ENCODE measurements at places on chromosomes 7 and 10. TPM values are rescaled to one million over a fixed set of nuclear protein-coding genes. Genes with fewer than 3 reads are reported as not detected.

Gene HECTD2
- 27.1 TPM for total RNA-seq

Gene CYP2E1
- 5.7 TPM for total RNA-seq

DNA sequence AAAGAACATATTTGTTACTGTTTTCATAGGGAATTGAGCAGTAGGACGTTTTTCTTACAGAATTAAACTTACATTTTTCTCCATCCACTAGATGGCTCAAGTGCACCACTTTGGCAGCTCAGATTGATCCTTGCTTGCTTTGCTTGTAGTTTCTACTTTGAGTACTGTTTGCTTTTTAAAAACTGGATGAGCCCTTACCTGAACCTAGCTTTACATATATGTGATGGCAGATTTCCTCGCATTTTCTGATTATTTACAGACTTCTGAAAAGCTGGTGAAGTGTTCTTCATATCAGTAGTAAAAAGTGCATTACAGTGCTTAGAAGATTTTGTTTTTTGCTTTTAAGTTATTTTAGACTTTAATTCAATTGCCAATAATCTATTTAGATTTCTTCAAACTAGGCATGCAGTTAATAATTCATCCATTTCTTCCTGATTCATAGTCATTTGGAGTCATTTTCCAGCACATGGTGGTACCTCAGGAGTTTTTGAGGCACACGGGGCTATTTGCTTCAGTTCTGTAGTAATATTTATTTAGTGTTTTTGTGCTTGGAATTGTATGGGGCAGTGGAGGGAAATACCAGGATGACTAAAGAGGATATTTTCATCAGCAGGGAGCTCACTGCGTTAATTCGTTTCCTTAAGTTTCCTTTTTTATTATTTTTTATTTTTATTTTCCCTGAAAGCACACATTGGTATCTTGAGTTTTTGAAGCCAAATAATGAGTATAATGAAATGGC, 57.3 kb downstream of the MAPK8 start:
- no peak for DNase-seq

GRCh38 chr7:107874605-107875446, 16.2 kb upstream of the DLD start:
- no peak for DNase-seq
